ENCODE measurements at places on chromosomes 12 and 14.

GRCh38 chr12:70553391-70553859, 83.8 kb downstream of the PTPRB start:
- no peak for DNase-seq

- no peak for DNase-seq
These were observed 156.7 kb upstream of the DIO3 start for GRCh38 chr14:101404426-101405170.

- DNase-seq: peak; percentile 78
These were observed 47.8 kb upstream of the EML1 start for GRCh38 chr14:99745307-99745951.

- peak; percentile 86 for DNase-seq
These were observed at the start of gene SAV1 for GRCh38 chr14:50667996-50668825. Gene SAV1 (minus strand): TSS chr14:50668306. CDS start chr14:50667967, 339 bp downstream.

- no peak for DNase-seq
These were observed 59.3 kb downstream of the TESC start for GRCh38 chr12:117039891-117040309.

DNA sequence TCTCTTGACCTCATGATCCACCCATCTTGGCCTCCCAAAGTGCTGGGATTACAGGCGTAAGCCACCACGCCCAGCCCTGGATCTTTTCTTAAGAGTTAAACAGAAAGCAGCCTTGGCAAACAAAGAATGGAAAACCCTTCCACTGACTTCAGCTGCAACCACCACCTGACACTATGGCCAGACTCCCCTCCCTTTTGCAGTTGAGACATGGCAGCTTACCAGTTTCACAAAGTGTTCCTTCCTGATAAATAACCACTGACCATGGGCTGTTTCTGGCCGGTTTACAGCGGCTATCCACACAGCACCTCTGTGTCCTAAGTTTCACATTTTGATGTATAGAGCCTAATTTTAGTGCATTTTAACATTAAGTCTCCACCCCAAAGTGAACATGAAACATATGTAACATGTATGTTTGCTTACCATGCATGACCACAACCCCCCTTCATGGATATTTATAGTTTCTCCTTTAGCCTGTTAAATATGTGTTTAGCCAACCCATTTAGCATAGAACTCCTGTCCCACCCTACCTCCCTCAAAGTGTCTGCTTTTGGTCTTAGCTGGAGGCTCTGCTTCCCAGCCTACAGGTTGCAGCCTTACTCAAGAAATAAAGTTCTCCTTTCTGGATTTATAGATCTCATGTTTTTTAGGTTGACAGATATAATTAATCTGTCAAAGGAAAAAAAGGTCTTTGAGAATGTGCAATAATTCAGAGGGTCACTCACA, 32.7 kb upstream of the RAB21 start:
- DNase-seq: no peak

- DNase-seq: no peak
These were observed 22.0 kb downstream of the PYROXD1 start for GRCh38 chr12:21459474-21459873.

- no peak for DNase-seq
These were observed 64.9 kb downstream of the FBXO34 start for GRCh38 chr14:55336162-55336561.

GRCh38 chr14:39733741-39734140, 301.5 kb upstream of the FBXO33 start:
- no peak for DNase-seq

DNA sequence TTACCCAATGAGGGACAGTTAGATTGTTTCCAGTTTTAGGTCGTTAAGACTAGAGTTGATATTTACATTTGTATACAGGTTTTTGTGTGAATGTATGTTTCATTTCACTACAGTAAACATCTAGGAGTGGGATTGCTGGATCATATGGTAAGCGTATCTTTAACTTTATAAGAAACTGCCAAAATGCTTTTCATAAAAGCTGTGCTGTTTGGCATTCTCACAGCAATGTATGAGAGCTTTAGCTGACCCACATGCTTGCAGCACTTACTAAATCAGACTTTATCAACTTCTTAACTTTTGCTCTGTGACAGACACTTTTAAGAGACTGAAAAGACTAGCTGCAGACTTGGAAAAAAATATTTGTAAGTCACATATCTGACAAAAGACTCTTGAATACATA, 262.5 kb upstream of the PELI2 start:
- DNase-seq: no peak

- no peak for DNase-seq
These were observed 596.3 kb upstream of the MGAT4C start for GRCh38 chr12:86852451-86852850.

- peak; percentile 89 for DNase-seq
These were observed 8.7 kb downstream of the SYNE3 start for GRCh38 chr14:95507701-95508103.

DNA sequence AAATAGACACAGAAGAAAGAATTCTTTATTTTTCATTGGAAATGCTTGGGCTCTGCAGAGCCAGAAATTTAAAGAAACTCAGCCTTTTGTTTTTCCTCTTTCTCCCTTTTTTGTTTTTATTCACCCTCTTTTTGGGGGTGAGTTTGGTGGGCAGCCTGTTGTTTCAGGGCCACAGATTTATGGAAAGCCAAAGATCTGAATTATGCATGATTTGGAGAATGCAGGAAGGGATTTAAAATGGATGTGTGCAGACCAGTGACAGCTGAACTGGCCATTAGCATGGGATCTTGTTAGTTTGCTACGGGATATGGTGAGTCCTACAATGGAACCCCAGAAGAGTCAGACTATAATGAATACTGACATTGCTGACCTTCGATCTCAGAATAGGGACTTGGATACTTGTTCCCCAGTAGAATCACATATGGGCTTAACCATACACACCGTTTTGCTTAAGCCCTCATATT, 7.7 kb upstream of the ATXN2 start:
- no peak for DNase-seq

DNA sequence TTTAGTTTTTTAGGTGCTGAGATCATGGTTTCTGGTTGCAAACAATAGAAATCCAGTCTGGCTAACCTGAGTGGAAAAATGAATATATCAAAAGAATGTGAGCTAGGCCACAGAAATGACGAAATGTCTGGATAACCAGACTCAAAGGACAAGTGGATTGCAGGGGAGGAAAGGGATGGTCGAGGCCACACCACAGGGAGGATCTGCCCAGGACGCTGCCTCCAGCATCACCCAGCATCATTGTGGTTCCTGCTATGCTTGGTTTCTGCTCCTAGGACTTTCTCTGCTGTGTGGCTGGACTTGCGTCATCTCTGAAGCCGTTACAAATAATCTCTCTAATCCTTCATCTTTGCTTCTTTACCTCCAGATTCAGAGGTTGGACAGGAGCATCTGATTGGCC, 80.4 kb downstream of the TTC8 start:
- no peak for DNase-seq

- no peak for DNase-seq
These were observed 17.2 kb downstream of the NOXRED1 start for GRCh38 chr14:77406086-77406485.

DNA sequence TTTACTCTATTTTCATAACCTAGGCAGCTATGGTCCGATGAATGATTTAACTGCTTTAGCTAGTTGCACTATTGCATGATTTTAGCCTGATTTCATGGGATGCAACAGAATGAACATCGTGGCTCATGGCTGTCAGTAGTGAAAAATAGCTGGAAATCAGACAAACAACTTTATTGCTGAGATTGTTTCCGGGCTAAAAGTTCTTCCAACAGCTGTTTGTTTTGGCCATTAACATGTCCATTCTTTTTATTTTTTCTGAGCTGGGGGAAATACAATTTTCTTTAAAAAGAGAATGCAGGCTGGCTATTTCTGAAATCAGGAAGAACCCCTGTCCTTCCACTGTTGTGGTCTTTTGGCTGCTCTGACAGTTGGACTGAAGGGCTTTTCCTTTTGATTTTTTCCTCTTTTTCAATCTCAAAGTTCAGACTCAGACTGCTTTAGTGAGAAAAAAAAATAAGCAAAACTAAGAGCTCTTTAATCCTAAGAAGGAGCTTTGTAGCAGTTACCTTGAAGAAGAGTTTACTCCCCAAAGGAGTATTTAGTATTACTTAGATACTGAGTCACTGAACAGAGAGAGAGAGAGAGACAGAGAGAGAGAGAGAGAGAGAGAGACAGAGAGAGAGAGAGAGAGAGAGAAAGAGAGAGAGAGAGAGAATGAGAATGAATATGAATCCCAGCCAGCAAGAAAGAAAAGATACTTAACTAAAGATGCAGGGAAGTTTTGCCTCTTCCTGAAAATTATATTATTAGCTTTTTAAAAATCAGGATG, at the start of gene NAV3:
Gene NAV3 (plus strand): TSS at position 312 of the 769 bp plus-strand sequence. CDS start 568 bp downstream, outside the sequence.
- DNase-seq: peak; percentile 50

- no peak for DNase-seq
These were observed 2.0 kb upstream of the ACTN1 start for GRCh38 chr14:68981139-68981538.

DNA sequence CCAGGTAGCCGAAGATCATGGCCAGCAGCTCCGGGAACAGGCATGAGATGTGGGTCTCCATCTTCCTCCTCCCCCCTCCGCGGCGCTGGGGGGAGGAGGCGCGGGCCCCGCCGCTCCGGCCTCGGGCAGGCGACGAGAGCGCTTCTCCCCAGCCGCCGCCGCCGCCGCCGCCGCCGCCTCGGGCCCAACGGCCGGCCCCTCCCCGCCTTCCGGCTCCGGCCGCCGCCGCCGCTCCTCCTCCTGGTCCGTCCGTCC, 448 bp downstream of the FBXL14 start:
- DNase-seq: no peak

Data from mesenchymal stem cell (in vitro differentiated cells and primary cell).